ENCODE measurements at places on chromosomes 3 and 15.

DNA sequence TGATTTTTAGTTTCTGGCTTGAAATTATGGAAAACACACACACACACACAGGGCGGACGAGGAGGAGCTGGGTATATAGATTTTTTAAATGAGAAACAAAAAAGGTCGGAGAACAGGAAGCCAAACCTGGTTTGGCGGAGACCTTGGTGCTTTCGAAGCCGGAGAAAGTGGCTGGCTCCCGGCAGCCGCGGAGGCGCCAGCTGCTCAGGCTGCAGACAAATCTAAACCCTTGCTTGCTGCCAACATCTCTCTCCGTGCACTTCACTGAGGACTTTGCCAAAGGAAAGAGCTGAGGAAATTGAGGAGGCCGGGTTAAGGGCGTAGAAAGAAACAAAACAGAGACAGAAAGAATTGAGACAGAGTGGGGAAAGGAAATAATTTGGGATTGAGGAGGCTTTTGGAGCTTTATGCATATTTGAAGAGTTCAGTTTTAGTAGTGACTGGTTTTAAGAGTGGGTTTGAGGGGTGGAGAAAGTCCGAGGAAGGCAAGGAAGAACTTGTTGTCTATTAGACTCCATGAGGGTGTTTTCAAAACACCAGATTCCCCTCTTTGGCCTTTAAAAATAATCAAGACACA is 2.2 kb downstream of the ZIC1 start:
- no peak for DNase-seq

- DNase-seq: peak; percentile 92
Observed at GRCh38 chr3:101676216-101676764, 642 bp downstream of the ZBTB11 start.

GRCh38 chr3:43289401-43289800 is 3.1 kb downstream of the SNRK start:
- DNase-seq: no peak

DNA sequence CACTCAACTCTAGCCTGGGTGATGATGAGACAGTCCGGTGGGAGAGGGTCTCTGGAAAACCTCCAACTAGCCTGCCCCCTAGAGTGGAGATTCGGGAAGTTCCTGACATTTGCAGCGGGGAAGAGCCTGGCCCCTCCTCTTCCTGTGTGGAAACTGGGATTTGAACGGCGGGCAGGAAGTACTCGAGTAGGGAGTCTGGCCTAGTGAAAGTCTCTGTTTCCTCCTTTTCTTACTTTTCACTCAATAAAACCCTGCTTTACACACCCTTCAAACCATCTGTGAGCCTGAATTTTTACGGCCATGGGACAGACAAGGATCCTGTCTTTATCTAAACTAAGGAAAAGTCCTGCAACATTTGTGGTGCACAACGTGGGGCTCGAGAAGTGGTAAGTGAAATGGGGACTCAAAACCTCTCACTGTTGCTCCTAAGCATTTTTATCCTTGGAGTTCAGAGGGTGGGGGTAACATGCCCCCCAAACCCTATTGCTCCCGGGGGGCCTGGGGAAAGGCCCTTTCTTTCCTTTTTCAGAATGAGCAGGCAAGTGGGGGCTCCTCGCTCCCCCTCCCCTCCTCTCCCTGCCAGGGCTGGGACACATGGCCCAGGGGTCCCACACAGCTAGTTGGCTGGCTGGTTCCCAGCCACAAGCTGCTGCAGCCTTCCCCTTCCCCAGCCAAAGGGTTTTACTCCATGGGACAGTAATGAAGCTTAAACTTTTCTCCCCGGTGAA is 224.7 kb upstream of the GBE1 start:
- no peak for DNase-seq

DNA sequence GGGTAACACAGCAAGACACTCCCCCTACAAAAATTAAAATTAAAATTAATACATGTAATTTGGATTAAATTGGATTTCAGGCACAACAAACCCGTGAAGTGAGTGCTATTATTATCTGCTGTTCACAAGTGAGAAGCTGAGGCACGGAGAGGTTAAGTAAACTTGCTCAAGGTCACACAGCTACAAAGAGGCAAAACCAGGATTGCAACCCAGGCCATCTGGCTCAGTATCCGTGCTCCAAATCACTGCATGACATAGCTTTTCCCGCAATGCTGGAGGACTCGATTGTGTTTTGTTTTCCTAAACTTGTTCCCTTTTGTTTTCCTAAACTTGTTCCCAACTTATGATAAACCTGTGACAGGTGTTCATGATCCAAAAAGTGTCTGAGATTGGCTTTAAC is 19.9 kb upstream of the C15orf39 start:
- no peak for DNase-seq

GRCh38 chr15:69325456-69325971 is 26.8 kb downstream of the PAQR5 start:
- no peak for DNase-seq

DNA sequence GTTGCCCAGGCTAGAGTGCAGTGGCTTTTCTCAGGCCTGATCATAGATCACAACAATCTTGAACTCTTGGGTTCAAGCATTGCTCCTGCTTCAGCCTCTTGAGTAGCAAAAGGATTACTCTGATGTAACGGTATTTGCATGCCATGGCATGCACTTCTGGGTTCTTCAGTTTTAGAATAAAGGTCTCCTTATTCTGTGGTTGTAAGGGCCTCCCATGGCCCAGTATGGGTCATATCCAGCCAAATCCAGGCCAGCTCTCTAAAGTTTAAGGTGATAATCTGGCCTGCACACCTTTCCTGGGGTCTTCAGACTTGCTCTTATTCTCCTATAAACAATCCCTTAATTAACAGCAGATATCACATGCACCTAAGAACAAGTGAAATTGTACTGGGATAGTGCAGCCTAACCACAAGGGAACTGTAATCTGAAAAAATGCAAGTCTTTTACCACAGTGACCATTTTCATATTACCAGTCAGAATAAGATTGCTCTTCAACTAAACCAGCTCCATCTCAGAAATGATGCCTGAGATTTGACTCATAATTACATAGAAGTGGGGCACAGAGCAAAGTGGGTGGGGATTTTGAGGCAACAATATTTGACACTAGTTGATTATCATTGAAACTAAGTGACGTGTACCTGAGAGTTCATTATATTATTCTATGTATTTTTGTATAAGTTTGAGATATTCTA is 25.4 kb downstream of the COMMD2 start:
- no peak for DNase-seq

DNA sequence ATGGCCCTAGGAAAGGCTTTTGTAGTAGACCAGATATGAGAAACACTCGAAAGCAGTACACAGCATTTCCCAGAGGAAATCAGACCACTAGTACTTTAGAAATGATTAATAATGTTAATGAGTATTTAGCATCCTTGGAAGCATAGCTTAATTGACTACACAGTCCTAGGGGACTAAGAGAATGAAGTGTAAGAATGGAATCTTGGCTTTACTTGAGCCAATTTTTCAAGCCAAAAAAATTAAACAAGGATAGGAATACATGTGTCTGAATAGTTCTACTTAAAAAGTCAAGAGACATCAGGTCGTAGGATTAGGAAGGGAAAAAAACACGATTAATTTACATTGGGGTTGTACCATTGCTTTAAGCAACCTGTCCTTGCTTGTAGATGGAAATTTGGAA is 38.2 kb downstream of the DPPA2 start:
- DNase-seq: no peak

DNA sequence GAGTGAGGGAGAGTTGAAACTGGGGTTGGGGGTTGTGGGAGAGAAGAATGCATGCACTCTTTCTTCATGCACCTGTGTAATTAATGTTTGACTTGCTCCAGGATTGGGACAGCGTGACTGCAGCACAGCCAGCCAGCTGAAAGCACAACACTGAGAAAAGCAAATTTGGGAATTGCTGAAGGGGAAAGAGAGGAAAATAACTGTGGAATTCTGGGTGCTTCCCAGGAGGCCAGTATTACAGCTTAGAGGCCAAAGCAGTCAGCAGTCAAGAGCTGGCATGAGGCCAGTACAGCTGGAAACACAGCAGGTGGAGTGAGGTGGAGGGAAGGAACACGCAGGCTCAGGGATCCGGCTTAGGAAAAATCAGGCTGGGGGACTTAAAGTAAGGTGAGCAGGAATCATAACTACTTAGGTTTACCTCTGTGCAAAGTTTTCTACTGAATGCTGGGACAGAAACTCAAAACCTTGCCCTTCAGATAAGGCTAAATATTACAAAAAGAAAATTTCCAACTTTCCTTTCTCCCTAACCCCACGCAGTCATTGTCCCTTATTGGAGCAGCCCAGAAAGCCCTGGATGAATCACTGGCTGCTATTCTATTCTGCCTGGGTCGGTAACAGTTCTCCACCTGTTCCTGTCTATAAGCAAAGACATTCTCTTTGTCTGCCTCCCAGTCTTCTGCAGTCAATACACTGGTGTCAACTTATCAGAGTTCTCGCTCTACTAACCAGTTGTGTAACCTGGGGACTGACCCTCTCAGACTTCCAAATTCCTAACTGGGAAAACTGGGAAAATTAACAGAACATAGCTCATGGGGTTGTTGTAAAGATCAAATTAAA is 167.2 kb downstream of the MAGI1 start:
- DNase-seq: no peak

DNA sequence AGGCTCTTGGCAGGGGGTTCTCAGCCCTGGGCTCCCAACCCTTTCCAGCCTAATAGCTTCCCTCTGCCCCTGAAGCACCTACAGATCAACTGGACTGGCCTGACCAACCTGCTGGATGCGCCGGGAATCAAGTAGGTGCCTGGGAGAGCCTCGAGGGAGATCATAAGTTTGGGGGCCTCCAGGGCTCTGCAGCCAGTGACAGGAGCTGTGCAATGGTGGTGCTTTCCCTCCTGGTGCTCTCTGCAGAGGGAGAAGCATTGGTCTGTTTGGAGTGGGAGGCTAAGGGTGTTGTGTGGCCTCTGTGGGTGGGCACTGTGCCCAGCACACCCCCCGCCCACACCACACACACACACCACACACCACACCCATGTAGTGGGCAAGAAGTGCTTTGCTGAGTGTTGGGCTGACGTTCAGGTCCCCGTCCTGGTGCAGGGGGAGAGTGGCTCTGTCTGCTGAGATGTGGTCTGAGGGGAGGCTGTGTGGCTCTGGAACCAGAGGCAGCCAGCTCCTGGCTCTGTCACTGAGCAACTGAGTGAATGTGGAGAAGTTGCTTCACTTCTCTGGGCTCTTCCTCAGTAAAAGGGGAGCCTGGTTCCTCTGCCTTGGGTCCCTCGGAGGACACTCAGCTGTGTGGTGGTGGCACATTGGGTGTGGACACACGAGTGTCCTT is 26.3 kb downstream of the ESYT3 start:
- DNase-seq: no peak

DNA sequence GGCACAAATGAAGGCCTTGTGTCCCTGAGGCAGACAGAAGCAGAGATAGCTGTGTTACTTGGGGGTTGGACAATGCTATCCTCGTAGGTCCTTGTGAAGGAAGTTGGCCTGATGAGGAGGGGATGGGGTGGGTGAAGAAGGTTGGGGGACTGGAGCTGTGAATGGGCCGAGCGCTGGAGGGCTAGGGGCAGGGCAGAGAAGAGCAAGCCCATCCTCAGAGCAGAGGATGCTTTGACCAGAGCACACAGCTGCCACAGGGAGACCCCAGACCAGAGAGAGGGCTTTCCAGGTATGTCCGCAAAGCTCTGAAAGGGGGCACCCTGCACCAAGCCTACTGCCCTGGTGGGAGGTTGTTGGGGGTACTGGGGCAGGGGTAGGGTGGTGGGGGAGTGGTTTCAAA is 5.7 kb upstream of the TBC1D2B start:
- no peak for DNase-seq

DNA sequence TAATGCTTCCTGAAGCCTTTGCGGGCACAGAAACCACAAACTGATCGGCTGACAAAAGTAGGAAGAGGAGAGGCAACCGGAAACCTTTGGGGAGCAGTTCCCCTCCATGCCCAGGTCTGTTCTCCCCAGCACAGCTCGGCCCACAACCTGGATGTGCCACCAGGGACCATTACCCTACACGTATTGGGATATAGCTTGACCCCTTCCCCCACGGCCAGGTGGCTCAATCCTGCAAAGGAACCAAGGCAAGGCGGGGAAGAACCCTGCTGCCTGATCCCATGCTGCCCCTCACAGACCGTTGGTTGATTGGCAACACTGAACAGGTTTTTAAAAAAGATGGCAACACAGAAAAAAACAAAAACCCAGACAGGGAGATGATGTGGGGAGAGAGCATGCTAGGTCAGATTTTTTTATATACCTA is 19.7 kb upstream of the TCAIM start:
- no peak for DNase-seq

GRCh38 chr3:171321559-171322360 is 138.4 kb downstream of the TNIK start:
- no peak for DNase-seq

GRCh38 chr3:190183121-190183520 is 62.4 kb upstream of the P3H2 start:
- DNase-seq: no peak

- DNase-seq: no peak
Observed at GRCh38 chr3:136070953-136071949, 105.7 kb downstream of the PPP2R3A start.

GRCh38 chr15:52308446-52309153 is 13.0 kb upstream of the MYO5C start:
- DNase-seq: no peak

DNA sequence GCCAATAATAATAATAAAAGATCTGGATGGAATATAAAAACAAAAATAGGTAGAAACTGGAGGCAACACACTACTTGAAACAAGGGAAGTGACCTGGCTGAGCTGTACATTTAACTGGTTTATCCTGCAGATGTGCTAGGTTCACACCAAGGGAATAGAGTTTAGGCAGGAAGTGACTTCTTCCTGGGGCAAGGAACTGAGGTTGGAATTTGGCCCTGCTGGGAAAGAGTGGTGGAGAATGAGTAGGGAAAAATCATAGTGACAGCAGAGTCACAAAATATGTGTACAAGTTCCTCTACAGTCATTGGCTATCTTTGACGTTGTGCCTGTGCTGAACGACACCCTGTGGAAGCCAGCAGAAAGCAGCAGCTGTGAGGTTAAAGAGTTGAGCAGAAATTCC is 44.1 kb downstream of the ARHGAP11B start:
- no peak for DNase-seq

DNA sequence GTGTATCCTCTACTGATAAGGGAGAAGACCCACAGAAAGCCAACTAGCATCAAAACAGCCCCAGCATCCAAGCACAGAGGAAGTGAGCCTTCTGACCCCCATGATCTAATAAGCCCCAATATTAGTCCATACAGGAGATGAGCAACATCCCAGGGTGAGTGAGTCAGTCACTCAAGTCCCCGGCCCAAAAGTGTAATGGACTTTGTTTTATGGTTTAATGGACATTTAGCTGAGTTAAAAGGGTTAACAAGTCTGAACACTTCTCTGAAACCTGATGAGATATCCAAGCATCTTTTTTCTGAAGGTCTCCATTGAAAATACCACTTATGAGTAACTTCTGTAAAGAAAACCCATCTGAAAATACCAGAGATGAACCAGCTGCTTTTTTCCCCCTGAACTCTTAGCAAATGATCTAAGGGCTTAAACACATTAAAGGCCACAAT is 115.6 kb downstream of the GREM1 start:
- no peak for DNase-seq
